B cell (primary cell): ENCODE measurements at places on chromosomes 4 and X.

DNA sequence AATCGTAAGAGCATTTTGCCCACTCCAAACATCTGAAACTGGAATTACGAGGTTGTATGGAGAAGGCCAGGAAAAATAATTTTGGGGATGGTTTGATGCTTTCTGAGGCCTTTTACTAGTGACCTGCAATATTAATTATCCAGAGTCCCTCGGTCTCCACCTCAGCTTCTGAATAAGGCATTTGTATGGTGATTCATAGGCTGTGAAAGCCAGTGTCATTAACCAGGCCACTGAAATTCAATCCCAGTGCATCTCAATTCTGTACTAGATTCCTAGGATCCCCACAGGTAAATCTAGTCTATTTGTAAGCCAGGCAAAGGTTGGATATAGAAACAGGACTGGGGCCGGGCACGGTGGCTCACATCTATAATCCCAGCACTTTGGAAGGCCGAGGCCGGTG lies 135.4 kb upstream of the RBPJ start:
- DNase-seq, result no peak

GRCh38 chr4:56434599-56435139 lies 746 bp downstream of the PPAT start:
- DNase-seq, result no peak

- DNase-seq, result no peak
Measured at GRCh38 chr4:158656439-158656838, 15.2 kb downstream of the C4orf46 start.

DNA sequence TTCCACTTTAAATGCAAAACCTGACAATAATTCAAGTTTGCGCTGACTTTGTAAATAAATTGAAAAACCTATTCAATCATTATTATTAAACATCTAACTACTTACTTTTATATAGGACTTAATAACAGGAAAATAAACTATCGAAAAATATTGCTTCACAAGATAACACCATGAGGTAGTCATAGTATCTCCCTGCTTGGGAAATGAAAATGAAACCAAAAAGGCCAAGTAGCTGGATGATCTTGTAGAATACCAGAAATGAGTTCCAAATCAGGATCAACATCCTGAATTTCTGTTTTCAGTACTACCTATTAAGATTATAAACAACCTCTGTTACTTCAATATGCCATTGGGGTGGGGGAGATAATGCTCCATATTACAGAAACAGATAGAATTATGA lies 58.9 kb downstream of the CHIC2 start:
- no peak for DNase-seq

DNA sequence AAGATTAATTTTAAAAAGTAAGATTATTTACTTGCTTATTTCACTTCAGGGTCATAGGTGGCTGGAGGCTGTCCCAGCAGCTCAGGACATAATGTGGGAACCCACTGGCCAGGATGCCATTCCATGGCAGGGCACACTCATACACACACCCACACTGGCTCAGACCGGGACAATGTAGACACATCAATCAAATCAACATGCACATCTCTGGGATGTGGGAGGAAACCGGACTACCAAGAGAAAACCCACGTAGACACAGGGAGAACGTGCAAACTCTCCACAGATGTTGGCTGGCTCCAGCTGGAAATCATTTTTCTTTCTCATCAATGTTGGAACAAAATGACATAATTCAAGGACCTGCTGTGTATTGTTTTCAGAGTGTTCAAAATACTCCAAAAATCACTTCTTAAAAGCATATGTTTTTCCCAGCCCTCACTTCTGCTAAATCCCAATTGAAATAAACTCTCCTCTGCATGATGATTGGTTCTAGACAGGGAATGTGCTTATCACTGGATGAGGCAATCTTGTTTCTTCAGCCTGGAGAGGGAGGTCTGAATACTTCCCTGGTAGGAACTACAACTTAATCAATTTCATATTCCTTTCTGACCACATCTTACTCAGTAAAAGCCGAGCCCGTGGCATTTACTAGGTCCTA lies 18.6 kb upstream of the CPE start:
- no peak for DNase-seq

- peak; percentile 1 for DNase-seq
Measured at GRCh38 chrX:125436855-125437254, 117.2 kb downstream of the TEX13C start.
